ENCODE measurements at places on chromosomes 6 and 20. TPM values are rescaled to one million over a fixed set of nuclear protein-coding genes. Genes with fewer than 3 reads are reported as not detected.

DNA sequence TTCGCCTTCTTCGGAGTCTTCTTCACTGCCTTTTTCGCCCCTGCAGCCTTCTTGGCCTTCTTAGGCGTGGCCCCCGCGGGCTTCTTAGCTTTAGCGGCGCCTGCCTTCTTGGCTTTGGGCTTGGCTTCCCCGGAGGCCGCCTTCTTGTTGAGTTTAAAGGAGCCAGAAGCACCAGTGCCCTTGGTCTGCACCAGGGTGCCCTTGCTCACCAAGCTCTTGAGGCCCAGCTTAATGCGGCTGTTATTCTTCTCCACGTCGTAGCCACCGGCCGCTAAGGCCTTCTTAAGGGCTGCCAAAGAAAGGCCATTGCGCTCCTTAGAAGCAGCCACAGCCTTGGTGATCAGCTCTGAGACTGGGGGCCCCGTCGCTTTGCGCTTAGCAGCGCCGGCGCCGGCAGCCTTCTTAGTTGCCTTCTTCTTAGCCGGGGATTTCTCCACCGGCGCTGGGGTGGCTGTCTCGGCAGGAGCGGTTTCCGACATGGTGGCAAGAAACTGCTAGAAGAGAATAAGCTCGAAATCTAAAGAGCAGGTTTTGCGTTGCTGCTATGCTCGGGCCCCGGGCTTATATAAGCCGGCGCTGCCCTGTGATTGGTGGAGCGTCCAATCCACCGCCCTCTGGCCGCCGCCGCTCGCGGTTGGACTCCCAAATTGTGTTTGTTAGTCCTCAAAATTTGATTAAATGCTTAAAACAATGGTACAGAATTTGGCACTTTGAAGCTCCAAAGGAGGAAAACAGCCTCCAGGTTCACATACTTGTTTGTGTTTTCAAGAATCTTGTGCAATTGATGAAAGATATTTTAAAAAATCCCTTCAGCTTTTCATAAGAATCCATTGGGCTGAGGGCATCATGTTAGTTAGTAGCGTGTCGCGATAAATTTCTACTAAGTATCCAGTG is 44.9 kb downstream of the OR2B2 start:
- DNase-seq, result peak; percentile 86

Gene SLC17A4
- not detected for total RNA-seq

GRCh38 chr6:117985916-117986315 is 78.9 kb downstream of the SLC35F1 start:
- no peak for DNase-seq

Gene KCNK15
- 0.48 TPM for total RNA-seq

Gene REM1
- not detected for total RNA-seq

- DNase-seq, result no peak
Observed at GRCh38 chr20:47479506-47479905, 22.2 kb upstream of the NCOA3 start.

Gene LY6G6D
- not detected for total RNA-seq

Gene TCF15
- 0.23 TPM for total RNA-seq

- no peak for DNase-seq
Observed at GRCh38 chr6:69789578-69789977, 7.2 kb downstream of the LMBRD1 start.

DNA sequence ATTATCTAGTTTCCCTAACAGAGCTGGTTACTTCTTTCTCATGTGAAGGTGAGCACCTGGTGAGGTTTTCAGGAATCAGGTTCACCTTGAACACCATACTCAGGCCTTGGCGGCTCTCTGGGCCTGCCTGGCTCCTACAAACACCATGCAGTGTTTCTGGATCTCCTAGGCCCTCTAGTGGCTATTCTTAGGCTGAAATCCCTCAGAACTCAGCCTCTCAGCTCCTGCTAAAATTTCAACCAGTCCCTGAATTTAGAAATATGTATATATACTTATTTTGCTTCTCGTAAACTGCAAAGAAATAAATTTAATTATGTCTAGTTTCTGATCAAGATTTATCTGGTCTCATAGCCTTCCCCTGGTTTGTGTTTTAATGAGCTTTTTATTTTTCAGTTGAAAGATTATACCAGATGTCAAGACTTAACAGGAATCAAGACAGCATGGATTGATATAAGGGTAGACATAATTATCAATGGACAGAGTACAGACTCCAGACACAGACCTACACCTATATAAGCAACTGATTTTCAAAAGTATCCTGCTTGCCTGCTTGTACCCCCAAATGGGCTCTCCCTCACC is 55.9 kb downstream of the ANKEF1 start:
- no peak for DNase-seq

DNA sequence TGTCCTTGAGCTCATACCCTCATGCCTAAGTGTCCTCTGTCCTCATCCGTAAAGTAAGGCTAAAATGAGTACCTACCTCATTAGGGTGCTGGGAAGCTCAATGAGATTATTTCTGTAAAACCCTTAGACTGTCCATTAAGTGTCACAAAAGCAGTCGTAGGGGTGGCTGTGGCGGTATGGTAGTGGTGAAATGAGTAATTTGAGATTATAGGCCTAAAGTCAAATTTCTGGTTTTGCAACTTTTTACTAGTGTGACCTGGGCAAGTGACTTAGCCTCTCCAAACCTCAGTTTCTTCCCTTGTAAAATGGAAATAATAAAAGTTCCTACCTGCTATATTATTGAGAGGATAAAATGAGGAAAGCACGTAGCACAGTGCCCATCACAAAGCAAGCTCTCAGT is 148.2 kb upstream of the AKAP12 start:
- DNase-seq, result no peak

DNA sequence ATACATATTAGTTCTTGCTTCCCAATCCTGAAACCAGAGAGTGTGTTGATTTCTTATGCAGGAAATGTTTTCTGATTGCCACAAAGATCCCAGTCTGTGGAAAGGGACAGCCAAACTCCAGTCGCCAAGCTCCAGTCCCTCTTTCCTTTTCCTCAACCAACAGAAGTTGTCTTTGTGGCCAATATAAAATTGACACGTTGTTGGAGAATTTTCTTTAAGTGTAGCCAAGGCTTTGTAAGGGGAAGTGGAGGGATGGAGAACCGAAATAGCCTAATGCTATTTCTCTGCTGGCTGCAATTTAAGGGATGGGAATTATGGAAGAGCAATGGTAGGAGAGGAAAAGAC is 5.4 kb downstream of the ADGRB3 start:
- no peak for DNase-seq

DNA sequence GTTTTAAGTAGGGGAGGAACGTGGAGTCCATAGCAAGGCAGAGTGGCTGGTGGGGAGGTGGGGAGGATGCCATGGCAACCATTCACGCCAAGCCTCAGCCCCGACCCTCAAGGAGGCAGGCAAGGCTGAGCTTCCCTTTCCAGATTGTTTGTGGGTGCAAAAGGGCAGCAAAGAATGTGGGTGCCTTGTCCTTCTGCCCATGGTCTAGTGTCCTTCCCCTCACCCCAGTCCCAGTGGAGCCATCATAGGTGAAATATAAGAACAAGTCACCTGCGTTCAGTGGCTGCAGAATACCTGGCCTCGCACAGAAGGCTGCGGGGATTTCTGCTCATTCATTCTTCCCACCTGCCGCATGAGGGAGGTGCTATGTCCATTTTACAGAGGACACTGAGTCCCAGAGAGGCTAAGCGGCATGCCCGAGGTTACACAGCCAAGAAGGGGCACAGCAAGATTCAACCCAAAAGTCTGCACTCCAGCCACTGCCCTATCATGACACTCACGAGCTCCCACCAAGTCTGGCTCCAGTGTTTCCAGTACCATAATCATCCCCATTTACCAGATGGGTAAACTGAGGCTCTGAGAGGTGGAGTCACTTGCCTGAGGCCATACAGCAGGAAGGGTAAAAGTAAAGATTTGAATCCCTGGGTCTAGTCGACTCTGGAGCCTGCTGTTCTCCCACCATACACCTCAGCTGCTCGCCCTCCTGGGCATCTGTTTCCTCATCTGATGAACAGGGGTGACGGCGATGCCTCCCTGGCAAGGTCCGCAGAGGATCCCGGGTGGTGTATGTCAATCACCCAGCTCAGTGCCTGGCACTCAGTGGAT is 100.8 kb downstream of the CEBPB start:
- DNase-seq, result no peak

GRCh38 chr20:1313236-1313964 is 15.5 kb downstream of the SDCBP2 start:
- DNase-seq, result peak; percentile 56

DNA sequence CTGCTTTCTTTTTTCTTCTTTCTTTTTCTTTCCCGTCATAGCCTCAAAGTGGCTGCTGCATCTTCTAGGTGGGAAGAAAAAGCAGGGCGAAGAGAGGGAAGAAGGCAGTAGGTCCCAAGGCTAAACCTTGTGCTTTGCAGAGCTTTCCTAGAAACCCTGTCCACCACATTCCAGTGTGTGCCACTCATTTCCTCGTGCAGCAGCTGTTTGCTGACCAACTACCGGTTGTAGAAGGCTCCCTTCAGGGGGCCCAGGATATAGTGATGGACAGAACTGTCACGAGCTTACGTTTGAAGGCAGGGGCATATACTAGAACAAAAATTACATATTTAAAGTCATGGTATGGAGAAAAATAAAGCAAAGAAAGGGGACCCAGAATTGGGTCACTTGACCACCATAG is 103.0 kb downstream of the SASH1 start:
- DNase-seq, result no peak

- no peak for DNase-seq
Observed at GRCh38 chr20:21360705-21361104, 36.6 kb downstream of the NKX2-4 start.

GRCh38 chr20:2706688-2707352 is 14.2 kb downstream of the EBF4 start:
- no peak for DNase-seq

- no peak for DNase-seq
Observed at GRCh38 chr20:22590662-22591061, 6.3 kb upstream of the FOXA2 start.

DNA sequence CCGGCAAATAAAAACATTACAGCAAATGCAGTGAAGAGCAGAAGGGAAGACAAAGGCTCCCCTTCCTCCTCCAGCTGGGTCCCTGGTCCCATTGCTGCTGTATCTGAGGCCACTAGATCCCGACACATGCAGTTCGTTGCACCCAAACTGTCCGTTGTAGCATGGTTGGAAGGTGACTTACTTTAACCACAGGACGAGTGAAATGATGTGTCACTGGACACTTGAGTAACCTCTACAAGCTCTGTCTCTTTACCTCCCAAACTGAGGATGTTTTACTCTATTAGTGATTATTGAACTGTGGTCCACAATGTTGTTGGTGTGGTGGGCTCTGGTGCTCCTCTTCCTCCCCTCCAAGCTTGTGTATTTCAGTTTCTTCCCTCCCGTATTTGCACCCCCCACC is 46.2 kb upstream of the ARMH2 start:
- DNase-seq, result no peak

Measured in activated naive CD8-positive, alpha-beta T cell treated with anti-CD3 and anti-CD28 coated beads for 36 hours (primary cell).